Activated CD8-positive, alpha-beta memory T cell treated with anti-CD3 and anti-CD28 coated beads for 1 hour (primary cell): ENCODE measurements at places on chromosomes 1 and 21.
A peak's percentile ranks its signal among the peaks of the same experiment; 100 is the strongest.

GRCh38 chr1:109216662-109217061, 2.9 kb downstream of the SARS1 start:
- DNase-seq, result no peak

DNA sequence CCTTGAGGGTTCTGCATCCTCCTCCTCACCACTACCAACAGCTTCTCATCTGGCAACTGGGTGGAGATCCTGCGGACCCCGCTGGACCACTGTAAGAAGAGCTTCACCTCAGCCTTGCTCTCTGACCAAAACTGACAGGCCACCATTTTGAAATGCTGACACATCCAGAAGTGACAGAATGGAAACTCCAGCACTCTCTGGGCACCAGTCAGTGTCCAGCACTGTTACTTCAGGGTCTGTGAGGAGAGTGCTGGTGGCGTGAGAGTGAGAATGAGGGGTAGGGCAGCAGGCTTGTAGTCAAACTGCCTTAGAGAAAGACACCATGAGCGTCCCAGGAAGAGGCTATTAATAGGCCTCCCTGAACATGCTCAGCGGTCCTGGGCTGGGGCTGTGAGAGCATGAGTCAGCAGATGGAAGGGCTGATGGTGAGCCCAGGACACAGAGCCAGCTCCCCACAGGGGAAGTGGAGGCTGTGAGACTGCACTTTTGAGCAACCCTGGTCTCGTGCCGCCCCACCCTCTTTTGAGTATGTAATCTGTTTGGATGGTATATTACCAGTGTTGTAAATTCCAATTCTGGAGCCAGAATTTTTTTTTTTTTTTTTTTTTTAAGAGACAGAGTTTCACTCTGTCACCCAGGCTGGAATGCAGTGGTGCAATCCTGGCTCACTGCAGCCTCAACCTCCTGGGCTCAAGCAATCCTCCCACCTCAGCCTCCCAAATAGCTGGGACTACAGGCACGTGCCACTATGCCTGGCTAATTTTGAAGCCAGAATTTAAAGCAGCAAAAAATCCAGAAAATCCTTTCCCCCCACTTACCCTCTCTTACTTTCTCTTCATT, 34.4 kb upstream of the SLC30A1 start:
- no peak for DNase-seq

GRCh38 chr1:151187205-151187604, 2.8 kb downstream of the VPS72 start:
- DNase-seq, result no peak

GRCh38 chr1:231776010-231776756, 149.6 kb downstream of the DISC1 start:
- no peak for DNase-seq

DNA sequence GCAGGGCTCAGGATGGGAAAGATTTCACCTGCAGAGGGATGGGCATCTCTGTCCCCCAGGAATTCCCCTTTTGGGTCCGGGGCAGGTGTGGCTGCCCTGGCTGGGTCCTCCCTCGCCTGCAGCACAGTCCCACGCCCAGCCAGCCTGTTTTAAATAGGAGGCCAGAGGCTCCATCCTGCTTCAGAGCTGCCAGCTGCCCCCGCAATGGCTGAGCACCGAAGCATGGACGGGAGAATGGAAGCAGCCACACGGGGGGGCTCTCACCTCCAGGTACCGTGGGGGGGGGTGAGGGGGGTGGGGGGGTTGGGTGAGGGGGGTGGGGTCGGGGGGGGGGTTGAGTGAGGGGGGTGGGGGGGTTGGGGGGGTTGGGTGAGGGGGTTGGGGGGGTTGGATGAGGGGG, 3.6 kb downstream of the SCNN1D start:
- no peak for DNase-seq

- DNase-seq, result peak; percentile 4
These were observed 612.9 kb downstream of the PTPRU start for GRCh38 chr1:29849038-29849750.

GRCh38 chr1:27145934-27146354, 9.0 kb downstream of the SLC9A1 start:
- DNase-seq, result no peak

GRCh38 chr1:173210716-173211231, 3.6 kb upstream of the TNFSF4 start:
- no peak for DNase-seq

DNA sequence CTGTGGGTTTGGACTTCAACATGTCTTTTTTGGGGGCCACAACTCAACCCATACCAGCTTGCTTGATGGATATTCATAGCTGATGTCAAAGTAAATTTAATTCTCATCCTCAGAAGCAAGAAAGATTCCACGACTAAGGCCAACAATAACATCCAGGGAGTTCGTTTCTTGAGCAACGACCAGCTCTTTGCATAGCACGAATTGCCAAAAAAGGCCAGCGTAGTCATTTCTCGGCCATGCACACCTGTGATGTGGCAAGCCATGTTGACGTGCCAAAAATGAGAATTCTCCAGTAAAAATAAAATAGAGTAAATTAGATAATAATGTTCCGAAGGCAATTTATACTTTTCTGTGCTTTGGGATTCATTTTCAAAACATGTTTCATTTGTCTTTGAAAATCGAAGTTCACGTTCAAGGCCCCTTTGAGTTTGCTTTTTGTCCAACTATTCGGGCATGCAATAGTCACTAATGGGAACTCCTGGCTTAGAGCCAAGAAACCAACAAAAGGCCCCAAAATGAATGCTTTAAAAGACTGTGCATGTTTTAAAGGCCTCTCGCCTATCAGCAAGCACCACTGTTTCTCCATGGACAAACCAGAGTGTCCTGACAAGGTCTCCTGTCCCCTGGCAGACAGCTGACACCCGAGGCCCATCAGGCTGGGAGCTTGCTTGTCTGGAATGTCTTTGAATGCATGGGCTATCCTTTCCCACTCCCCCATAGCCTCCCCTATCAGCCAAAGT, 14.4 kb upstream of the IGSF5 start:
- no peak for DNase-seq

DNA sequence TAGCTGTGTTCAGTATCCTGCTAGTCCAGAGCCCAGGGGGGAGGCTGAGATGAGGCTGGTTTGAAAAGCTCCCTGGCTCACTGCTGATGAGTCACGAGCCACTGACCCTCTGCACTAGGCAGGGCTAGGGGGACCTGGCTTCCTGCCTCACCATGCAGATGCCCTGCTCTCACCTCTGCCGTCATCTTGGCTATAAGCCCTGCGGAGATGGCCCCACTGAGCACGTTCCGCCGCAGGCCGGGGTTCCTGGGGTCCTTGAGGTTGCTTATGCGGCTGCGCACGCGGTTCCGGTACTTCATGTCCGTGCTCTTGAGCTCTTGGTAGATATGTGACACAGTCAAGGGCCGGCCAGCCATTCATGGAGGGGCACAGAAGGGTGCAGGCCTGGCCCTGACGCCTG, 24.1 kb upstream of the ZNF436 start:
- DNase-seq, result no peak

DNA sequence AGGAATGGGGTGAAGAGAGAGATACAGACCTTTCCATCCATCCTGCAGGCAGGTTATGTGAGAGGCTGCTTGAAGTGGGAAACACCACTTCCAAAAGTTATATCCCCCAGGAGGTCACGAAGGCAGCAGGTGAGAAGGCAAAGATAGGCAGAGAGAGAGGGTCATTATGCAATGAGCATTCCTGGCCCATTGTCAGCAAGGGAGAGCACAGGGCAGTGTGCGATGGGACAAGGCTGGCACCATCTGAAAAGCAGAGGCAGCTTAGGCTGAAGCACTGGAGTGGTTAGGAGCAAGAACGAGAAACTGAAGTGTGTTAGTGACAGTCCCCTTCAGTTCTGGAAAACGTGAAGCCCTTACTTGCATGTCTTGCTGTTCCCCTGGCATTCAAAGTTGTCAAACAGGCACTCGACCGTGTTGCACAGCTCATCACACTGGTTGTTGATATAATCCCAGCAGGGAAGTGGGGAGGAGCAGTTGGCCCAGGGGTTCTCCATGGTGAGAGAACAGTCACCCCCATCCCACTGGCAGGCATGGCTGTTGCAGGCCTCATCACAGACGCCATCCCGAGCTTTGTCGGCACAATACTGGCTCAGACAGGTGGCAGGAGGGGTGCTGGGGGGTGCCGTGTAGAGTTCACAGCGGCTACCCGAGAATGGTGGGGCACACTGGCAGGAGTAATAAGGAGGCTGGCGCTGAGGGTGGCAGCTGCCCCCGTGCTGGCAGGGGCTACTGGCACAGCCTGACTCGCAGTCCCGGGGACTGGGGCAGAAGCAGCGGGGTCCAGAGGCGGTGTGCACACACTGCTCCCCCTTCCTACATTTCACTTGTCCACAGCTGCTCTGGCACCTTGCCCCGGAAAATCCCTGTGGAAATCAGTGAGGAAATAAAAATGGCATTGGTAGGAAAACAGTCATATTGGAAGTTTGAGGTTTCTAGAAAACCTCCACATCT, 28.9 kb upstream of the ADAM30 start:
- DNase-seq, result no peak

DNA sequence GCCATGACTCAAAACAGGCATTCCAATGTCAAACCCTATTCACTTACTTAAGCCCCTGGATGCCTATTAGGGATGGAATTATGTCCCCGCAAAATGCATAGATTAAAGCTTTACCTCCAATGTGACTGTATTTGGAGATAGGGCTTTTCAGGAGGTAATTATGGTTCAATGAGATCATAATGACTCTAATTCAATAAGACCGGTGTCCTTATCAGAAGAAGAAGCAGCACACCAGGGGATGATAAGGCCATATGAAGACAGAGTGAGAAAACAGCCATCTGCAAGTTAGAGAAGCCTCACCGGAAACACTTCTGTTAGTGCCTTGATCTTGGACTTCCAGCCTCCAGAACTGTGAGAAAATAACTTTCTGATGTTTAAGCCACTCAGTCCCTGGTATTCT, 1131.8 kb upstream of the TMPRSS15 start:
- DNase-seq, result no peak

GRCh38 chr21:43598416-43599120, 60.7 kb downstream of the HSF2BP start:
- DNase-seq, result no peak

GRCh38 chr1:229478852-229479251, 29.3 kb downstream of the NUP133 start:
- DNase-seq, result no peak

- no peak for DNase-seq
These were observed 147.8 kb downstream of the TNFSF18 start for GRCh38 chr1:172902861-172903381.

DNA sequence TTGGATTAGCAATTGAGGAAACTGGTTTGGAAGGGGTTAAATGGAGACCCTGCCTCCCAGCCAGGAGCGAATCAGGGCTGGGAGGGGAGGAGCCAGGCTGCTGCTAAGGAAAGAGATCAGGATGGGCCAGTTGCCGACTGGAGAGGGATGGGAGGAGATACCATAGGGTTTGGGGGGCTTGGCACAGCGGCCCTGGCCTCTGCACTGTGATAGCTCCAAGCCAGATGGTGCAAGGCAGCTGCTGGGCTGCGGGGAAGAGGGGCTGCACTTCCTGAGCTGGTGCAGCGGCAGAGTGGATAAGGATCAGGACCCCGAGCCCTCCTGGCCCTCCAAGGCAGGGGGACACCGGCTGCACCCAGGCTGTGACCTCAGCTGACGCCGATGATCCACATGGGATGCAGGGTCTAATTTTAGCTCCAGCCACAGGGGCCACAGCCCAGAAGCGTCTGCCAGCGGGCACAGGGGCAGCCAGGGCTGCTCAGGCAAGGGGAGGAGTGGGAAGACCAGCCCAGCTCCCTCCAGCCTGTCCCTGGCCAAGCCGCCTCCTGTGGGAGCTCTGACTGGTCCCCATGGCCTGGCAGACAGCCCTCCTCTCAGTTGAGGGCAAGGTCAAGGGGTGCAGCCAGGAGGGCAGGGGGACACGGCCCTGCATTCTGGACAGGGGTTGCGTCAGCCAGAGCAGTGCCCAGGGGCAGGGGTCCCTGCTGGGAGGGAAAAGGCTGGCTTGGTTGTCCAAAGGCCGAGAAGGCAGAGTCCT, at the start of gene EXTL1:
Gene EXTL1 (plus strand): TSS at position 129 of the 757 bp plus-strand sequence. CDS start 872 bp downstream, outside the sequence.
- DNase-seq, result no peak

DNA sequence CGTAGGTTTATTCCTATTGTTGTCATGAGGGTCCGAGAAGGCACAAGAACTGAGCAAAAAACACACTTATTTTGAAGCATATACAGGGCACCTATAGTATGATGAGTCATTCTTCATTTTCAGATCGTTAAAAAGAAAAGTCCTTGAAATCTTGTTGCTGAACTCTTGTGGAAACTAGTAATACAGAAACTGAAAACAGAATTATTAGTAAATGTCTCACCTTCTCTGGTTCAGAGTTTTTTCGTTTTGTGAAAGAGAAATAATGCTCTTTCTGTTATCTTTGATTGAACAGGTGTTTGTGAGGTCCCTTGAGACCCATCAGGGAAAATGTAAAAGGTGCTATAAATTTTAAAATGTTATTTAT, 102.0 kb upstream of the COA6 start:
- no peak for DNase-seq

GRCh38 chr1:246482805-246483568, 24.1 kb downstream of the SMYD3 start:
- no peak for DNase-seq

GRCh38 chr1:41927118-41927517, 8.4 kb upstream of the HIVEP3 start:
- no peak for DNase-seq

DNA sequence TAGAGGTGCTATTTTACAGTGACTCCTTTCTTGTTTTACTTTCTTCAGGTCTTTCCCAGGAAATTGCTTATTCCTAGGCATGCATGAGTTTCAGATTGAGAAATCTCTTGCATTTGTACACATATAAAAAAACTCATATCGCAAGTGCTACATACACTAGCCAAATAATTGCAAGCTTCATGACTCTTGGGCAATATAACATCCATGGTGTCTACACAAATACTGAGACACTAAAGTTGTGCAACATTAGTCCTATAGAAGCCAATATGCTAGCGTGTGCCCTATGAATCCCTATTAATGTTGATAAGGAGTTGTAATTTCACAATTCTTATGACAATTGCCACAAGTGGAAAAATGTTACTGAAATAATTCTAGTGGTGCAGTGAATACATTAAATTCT, 591.0 kb downstream of the ADGRL2 start:
- DNase-seq, result no peak

- DNase-seq, result no peak
These were observed 67.4 kb downstream of the RGS18 start for GRCh38 chr1:192225703-192226102.

GRCh38 chr1:156055281-156056048, 883 bp downstream of the LAMTOR2 start:
- no peak for DNase-seq

GRCh38 chr1:191592039-191592438, 566.2 kb upstream of the RGS18 start:
- no peak for DNase-seq

DNA sequence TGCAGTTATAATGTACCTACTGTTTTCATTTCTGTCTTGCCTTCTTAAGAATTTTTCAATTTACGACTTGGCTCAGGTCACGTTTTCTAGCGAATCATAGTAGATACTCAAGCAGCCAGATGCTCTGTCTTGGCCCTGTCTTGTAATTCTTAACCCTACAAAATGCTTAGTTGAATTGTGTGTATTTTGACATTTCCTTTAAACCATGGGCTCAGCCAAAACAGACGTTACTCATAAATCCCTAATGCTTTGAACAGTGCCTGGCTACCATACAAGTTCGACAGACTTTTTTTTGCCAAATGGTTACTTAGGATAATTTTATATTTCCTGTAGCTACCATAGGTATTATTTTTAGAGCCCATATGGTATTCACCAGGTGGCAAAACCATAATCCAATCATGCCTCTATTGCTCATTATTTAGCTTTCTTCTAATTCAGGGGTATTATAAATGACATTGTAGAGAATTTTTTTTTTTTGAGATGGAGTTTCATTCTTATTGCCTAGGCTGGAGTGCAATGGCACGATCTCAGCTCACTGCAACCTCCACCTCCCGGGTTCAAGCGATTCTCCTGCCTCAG, 54.3 kb downstream of the KCNK1 start:
- DNase-seq, result no peak

- no peak for DNase-seq
These were observed 21.1 kb downstream of the TTC39A start for GRCh38 chr1:51309291-51309690.
